ENCODE measurements at places on chromosomes 5 and 9.

DNA sequence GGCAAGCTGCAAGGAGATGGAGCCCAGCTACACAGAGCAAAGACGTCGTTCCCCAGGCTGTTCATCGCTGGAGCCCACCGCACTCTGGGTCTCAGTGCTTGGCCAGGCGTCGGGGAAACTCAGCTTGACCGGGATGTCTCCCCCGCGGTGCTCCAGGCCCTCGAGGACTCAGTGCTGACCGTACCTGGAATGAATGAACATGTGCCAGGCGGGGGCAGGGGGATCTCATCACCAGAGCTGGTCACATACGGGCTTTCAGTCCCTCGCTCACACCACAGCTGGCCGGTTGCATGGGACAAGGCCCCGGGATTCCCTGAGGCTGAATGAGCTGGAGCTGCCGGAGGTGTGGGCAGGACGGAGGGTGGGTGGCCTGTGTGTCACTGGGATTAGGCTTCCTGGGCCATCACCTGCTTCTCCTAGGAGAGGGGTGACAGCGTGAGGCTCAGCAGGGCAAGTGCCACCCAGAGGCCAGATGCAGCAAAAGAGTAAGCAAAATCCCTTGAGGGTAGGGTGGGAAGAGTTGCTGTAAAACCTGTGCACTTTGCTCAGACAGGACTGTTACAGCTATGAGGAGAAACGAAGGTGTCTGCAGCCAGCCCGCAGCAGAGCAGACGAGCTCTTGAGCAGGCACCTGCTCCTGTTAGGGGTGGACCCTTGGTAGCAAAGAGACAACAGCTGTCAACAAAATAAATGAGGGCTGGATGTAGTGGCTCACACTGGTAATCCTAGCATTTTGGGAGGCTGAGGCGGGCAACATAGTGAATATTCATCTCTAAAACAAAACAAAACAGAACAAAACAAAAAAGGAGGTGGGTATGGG is 70.7 kb upstream of the RAPGEF1 start:
- DNase-seq: no peak

GRCh38 chr9:88801214-88801796 is 190.0 kb upstream of the S1PR3 start:
- no peak for DNase-seq

DNA sequence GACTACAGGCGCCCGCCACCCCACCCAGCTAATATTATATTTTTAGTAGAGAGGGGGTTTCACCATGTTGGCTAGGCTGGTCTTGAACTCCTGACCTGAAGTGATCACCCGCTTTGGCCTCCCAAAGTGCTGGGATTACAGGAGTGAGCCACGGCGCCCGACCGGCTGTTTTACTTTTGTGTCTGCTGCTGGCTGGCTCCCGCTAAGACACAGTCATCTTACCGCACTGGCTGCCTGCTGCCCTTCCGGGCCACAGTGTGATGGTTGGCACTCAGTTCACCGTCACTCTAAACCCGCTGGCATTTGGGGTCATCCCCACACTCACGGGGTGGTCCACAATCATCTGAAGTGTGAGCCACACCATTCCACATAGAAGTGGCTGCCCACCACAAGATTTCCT is 93.7 kb downstream of the WDR41 start:
- no peak for DNase-seq

DNA sequence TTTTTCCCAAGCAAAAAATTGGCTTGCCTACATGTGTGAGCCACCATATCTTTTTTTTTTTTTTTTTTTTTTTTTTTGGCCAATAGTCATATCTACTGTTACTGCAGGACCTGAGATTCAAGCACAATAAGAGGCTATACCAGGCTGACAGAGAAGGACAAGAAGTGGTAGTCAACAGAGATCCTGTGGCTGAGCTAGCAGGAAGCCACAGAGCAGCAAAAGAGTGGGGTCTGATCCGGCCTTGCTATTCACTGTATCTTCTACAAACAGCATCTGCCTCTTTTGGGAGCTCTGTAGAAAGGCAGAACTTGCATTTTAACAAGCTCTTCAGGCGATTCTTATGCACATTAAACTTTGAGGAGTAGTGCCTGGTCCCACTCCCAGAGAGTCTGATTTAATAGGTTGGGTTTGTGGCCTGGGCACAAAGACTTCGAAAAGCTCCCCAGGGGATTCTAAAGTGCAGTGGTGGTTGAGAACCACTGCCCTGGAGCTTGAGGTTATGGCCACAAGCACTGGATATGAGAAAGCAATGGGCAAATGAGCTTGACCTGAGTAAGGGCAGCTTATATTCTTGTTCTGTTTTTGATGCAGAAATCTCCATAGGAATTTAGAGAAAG is 162.8 kb downstream of the PIK3R1 start:
- no peak for DNase-seq

DNA sequence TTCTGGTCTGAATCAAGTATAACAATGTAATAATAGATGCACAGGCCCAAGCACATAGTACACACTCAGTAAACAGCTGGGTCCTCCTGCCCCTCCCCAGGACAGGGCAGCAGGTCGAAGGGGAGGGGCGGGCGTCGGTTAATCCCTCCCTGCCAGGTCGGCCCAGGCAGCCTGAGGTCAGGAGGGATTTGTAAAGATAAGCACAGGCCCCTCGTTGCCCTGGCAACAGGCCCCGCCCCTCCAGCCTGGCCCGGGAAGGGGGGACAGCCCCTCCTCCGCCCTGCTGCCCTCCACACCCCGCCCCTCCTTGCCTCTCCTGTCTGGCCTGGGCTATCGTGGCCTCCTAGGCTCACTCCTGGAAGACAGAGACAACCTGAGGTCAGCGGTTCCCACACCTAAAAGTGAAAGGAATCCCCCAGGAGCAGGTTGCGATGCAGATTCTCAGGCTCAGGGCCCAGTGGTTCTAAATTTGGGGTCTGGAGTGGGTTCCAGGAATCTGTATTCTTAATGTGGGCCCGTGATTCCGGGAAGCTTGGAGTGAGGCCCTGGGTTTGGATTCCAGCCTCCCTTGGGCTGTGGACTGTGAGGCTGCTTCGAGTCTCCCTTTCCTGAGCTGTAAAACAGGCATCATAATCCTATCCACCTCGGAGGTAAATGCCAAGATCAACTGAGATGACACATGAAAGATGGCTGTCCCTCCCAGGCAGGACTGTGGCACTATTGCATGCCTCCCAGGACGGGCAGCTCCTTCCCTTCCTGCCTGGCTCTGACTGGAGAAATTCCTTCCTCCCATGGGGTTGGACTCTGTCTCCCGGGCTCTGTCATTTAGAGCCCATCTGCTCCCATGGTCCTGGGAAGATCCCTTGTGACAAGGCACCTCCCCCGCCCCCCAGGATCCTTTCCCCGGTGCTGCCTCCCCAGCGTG is 4.4 kb downstream of the CRB2 start:
- DNase-seq: no peak

DNA sequence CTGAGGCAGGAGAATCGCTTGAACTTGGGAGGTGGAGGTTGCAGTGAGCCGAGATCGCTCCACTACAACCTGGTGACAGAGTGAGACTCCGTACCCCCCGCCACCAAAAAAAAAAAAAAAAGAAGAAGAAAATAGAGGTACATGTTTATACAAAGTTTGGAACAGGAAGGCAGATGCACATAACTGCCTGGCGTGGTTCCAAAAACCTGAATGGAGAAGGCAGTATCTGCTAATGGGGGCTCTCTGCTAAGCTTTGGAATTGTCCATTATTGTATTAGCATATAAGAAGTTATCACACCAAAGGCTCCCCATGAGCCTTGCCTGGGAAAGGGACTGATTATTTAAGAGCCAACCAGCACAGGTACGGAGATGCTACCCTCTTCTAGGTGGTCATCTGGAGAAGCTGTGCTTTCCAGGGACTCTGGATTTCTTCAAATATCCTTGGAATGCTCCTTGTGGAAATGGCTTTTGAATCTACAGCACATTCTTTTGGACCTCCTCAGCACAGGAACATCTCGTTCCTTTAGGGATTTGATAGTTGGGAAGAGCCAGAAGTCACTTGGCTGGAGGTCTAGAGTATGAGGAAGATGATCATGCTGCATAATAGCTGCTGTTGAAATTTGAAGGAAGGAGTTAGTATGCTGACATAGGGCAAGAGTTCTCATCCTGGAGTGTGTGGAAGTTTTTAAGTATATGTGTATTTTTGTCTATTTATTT is 42.5 kb upstream of the ABCA1 start:
- no peak for DNase-seq

GRCh38 chr5:81854915-81855314 is 104.0 kb upstream of the SSBP2 start:
- no peak for DNase-seq

- no peak for DNase-seq
These were observed 50.5 kb downstream of the AHRR start for GRCh38 chr5:371811-372555.

DNA sequence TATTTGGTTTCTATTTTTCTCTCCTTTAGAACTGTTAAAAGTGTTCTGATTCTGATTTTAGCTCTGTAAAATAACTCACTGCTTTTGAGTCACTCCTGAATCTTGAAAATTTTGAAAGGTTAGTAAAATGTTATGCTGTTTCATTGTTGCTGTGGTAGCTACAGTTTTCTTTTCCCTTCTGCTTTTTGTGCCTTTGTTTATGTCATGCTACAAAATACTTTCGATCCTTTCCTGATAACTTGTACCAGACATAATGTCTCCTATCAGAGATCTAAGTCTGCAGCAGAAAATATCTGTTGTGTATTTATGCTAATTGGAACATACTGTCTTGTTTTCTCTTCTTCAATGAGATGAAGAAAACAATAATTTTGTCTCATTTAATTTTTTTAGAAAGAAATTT is 26.9 kb upstream of the CEP120 start:
- no peak for DNase-seq

- no peak for DNase-seq
These were observed 12.0 kb downstream of the PRR16 start for GRCh38 chr5:120476063-120476462.

DNA sequence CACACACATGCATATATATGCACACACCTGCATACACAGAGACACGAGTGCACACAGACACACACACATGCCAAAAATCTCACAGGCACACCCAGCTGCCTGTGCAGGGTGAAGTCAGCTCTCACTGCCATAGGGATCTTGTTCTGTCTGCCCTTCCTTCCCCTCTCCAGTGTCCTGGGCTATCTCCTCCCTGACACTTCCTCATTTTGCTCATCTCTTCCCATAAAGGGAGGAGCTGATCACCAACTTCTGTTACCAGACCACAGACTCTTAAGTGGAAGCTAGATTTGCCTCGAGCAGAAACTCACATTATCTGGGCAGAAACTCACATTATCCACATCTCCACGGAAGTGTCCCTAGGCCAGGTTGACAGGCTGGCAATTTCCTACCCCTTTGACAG is 28.7 kb downstream of the LCP2 start:
- no peak for DNase-seq

- no peak for DNase-seq
These were observed 7.7 kb downstream of the CDKN2AIPNL start for GRCh38 chr5:134403951-134404350.

- DNase-seq: no peak
These were observed 413 bp upstream of the AUH start for GRCh38 chr9:91362051-91362611.

GRCh38 chr5:78286290-78286689 is 8.2 kb downstream of the AP3B1 start:
- DNase-seq: no peak

GRCh38 chr5:135446615-135447014 is 533 bp downstream of the DCANP1 start:
- DNase-seq: no peak

GRCh38 chr5:150177721-150178120 is 11.1 kb downstream of the CDX1 start:
- DNase-seq: no peak

GRCh38 chr5:131423056-131423455 is 159.2 kb downstream of the CDC42SE2 start:
- DNase-seq: no peak

- no peak for DNase-seq
These were observed 2.2 kb downstream of the RNF208 start for GRCh38 chr9:137219757-137220316.

DNA sequence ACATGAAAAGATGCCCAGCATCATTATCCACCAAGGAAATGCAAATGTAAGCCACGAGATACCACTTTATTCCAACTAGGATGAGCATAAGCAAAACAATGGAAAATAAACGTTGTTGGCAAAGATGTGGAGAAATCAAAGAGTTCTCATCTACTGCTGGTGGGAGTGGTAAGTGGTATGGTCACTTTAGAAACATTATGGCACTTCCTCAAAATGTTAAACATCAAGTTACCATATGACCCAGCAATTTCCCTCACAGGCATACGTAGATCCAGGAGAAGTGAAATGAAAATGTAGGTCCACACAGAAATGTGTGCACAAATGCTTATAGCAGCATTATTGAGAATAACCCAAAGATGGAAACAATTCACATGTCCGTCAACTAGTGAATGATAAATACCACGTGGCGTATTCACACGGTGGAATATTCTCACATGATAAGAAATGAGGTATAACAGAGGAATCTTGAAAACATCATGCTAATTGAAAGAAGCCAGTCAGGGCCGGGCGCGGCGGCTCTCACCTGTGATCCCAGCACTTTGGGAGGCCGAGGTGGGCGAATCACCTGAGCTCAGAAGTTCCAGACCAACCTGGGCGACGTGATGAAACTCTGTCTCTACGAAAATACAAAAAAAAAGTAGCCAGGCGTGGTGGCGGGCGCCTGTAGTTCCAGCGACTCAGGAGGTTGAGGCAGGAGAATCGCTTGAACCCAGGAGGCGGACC is 16.4 kb upstream of the FLT4 start:
- DNase-seq: no peak
